ENCODE measurements at places on chromosomes 7 and 10.

DNA sequence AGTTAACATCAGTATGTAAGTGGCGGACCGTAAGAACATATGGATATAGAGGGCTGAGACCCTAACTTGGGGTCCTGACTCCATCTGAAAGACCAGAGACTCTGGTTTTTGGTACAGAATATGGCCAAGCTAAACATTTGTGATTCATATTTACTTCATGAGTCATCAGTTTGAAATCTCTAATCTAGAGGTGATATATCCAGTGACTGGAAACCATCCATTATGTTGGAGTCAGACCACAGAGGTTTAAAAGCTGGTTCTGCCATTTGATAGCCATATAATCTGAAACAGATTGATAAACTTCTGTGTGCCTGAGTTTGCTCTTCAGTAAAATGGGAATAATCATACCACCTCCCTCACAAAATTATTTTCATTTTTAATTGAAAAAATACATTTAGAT, 505.3 kb downstream of the SORCS3 start:
- DNase-seq, result no peak

GRCh38 chr7:2729893-2730716, 42.1 kb downstream of the AMZ1 start:
- DNase-seq, result no peak

DNA sequence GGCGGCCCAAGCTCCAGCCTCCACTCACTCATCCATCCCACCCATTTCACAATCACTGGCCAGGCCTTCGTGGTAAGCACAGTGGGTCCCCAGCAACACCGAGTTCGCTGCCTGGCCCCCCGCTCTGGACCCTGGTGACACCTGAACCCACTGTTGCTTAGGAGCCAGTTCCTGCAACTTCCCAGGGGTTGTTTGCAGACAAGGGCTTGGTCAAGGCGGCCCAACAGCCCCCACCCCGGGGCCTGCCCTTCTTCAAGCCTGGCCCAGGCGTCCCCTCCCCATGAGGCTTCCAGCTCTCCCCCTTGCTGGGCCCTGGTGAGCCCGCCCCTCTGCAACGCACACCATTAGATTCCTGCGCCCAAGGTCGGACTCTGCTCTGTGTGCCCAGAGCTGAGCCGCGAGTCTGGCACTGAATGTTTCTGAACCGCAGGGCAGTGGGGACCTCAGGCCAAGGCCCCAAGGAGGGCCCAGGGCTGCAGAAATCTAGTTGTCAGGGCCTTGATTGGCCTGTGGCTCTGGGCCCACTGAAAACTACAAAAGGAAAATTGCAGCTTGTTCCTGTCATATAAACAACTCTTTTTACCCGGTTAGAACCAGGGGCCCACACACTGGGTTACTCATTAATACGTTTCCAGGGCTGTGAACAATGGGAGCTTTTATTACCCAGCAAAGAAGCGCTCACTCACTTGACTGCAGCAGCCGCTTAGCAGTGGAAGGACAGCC, 2.1 kb upstream of the COX19 start:
- no peak for DNase-seq

DNA sequence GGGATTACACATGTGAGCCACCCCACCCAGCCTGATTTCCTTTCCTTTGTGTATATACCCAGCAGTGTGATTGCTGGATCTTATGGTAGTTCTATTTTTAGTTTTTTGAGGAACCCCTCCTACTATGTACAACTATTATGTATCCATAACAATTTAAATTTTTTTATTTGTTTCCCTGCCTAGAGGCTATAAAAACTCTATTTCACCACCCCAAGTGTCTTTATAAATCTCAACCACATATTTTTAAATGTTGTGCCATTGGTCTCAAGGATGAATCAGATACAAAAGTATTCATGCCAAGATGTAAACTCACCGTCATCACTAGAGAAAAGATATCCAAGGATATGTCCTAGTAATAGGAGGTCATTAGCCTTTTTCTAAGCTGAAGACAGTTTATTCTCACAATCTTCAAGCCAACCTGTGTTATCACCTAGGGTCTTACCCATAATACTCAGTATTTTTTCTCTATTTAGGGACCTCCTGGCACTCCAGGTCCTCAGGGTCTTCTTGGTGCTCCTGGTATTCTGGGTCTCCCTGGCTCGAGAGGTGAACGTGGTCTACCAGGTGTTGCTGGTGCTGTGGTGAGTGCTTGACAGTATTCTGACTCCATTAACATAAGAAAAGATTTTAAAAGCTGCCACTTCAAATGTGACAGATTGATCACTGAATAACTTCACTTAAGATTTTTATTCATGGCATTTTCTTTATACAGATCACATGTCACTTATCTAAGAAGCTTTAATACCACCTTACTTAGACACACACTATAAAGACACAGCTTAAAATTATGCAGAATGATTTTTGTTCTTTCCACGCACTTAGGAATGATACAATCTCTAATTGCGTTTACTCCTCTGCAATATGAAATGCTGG, 29.4 kb downstream of the COL1A2 start:
- no peak for DNase-seq

- no peak for DNase-seq
Observed at GRCh38 chr7:151786241-151786640, 90.7 kb downstream of the PRKAG2 start.

- no peak for DNase-seq
Observed at GRCh38 chr10:45407542-45407941, 33.5 kb downstream of the ALOX5 start.

GRCh38 chr10:71842856-71843686, 8.0 kb downstream of the PSAP start:
- DNase-seq, result no peak
